ENCODE measurements at places on chromosomes 7 and 10.

DNA sequence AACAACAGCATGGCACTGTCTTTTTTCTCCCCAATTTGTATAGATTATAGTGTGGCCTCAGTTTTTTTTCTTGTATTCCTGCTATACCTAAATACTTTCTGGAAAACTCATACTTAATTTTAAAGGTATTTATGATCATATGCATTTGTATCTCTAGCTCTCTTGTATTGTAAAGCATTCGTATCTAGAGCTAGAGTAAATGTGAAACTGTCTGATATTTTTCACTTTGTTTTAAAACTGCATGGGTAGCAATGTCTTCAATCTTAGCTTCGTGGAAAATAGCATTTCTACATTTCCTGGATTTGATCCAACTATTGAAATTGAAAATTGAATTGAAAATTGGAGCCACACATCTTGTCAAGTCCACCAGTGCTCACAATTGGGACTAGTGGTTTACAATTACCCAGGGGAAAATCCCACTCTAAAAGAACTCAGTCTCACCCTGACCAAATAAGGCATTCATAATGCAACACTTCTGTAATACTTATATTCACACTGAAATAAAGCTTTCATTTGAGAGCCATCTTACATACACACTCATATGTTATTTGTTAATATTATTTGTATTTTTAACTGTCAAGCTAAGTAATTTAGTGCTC is 51.3 kb upstream of the KLF6 start:
- no peak for DNase-seq

- peak; percentile 15 for DNase-seq
These were observed 147.1 kb upstream of the LYZL1 start for GRCh38 chr10:29141761-29142160.

DNA sequence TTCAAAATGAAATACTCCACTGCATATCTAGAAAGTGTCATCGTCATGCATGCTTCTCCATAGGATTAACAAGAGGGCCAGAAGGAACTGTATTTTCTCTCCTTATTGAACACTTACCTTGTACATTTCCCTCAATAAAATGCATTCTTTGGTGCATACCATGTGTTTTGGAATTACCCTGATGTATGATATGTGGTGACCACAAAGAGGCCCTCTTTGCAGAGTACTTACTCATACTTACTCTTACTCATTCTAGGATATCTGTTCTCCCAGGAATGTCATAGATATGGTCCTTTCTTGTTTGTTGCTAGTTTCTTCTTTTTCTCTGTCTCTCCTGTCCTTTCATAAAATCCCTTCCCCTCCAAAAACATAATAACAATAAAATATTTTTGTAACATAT is 1087.1 kb upstream of the POT1 start:
- no peak for DNase-seq

GRCh38 chr7:92723943-92724342 is 112.4 kb downstream of the CDK6 start:
- no peak for DNase-seq

DNA sequence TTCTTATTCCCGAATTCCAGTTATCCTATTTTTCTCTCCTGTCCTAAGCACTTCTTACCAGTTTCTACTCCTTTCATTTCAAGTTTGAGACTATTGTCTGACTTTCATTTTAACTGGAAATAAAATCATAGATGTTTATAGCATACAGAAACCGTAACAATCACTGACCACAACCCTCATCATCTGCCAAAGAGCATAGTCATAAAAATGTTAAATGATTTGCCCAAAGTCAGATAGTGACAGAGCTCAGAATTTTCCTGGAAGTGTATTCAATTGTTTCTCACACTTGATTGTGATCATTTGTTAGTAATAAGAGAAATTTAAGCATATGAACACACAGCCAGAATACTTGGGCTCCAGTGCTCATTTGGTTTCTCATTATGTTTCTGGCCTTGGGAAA is 250.5 kb upstream of the PCDH15 start:
- DNase-seq: no peak

DNA sequence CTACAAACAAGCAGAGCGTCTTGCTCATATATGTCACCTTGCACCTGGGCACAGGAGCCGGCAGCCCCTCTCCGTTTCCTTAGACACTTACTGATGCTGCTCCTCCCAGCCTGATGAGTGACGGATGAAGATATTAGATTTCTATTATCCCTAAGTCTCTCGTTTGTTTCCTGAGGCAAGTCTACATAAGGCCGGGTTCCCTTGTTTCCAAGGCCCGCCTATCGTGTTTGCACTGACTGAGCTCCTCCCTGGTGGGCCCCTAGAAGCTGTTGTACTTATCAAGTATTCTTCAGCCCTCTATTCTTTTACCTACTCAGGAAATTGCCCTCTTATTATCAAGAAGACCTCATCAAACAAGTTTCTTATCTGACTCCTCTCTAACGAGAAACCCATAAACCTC is 18.5 kb downstream of the SH3PXD2A start:
- DNase-seq: no peak

- DNase-seq: no peak
These were observed 11.1 kb downstream of the MSRB2 start for GRCh38 chr10:23106331-23107072.

DNA sequence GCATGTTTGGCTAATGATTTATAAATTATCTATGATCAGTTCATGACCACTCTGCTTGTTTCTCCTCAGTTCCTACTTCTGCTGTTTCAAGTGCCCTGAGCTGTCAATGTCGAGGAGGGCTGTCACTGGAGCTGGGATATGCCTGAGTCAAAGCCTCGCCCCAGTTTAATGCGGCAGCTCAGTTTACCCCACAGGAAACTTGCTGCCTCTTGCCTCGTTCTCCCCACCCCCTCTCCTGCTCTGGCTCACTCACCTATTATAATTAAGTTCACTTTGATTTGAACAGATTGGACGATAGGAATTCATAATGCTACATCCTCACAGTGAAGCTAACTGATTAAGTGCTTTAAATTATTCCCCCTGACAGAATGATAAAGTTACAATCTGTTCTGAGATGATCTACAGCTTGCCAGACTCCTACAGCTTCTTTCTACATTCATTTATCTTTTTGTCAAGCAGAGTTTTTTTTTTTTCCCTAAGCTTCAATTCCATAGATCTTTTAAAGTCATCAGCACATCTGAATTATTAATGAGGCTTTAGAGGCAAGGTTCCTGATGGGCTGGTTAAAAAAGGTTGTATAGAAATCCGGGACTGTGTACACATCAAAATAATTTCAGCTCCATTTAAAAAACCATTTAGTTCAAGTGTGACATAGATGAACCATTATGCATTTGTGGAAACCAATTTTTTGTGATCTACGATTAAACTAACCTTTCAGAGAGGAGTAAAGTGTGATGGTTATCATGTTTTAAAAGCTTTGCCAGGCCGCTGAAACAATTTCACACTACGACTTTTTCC is 758.3 kb downstream of the KCNMA1 start:
- no peak for DNase-seq

DNA sequence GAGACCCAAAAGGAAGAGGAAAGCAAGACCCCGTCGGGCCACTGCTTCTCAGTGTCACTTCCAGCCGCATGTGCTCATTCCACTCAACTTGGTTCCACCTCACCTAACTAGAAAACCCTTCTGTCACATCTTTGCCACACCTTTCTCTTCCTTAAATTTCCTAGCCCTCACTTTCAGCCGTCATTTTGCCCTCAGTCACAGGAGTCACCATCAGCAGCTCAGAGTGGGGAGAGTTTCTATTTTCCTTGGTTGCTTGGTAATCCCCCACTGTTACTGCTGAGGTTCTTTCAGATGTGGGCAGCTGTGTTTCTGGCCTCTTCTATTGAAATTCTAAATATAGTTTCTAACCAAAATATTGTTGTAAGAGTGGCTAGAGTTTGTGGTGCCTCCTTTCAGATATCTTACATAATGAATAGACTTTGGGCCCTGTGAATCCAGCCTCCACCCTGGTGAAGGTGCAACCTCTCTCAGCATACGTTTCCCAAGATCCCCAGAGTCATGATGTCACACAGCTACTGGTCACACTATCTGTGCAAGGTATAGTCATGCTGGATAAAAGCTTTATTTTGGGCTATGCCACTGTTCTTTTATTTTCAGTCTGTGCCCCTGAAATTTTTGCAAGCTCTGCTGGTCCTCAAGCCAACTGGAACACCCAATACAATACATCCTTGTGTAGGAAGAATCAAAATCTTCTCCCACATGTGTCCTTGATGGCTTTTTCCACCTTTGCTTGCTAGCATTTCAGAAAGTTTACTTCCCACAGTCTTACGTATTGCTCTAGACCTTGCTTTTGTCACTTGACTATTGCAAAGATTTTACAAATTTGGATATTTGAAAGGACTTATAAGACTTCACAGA is 9.2 kb downstream of the AGBL3 start:
- DNase-seq: no peak

- DNase-seq: no peak
These were observed 19.3 kb downstream of the VKORC1L1 start for GRCh38 chr7:65892161-65892560.

GRCh38 chr7:95304990-95305389 is 19.3 kb downstream of the PON1 start:
- DNase-seq: no peak

DNA sequence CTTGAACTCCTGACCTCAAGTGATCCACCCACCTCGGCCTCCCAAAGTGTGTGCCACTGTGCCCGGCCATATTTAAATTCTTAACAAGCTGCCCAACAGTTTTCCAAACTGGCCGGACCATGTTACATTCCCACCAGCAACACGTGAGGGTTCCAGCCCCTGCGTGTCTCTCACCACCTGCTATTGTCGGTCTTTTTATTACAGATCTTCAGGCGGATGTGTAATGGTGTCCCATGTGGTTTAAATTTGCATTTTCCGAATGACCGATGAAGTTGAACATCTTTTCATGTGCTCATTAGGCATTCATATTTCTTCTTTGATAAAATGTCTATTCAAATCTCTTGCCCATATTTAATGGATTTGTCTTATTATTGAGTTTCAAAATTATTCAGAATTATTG is 11.5 kb downstream of the ELFN1 start:
- DNase-seq: no peak

DNA sequence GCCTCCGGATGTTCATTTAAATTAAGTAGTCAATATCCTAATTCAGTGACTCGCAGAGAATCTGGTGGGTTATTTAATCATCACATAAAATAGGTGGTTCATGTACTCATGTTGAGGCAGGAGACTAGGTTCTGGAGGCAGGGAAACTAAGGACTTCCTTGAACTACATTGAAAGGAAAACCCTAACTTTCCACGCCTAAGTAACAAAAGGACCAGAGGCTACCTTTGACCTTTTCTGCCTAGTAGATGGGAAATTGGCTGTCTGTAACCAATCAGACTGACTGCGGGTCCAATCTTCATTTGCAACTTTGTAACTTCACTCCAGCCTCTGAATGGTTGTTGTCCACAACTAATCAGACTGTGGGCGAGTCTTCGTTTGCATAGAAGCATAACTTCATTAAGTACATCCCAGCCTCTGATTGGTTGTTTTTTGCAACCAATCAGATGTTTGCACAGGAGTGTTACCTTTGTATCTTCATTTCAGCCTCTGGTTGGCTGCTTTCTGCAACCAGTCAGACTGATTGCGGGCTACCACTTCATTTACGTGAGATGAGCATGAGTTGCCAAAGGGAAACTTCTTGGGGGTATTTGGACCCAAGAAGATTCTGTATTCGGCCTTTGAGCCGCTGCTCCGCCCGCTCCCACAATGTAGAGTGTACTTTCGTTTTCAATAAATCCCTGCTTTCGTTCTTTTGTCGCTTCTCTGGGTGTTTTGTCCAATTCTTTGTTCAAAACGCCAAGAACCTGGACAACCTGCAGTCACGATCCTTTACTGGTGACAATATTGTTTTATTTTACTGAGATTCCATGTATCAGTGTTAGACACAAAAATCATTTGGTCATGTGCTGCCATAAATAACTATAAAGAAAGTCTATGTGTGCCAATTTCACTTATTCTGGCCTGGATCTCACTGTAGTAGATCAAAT is 1.7 kb upstream of the ST7 start:
- DNase-seq: no peak

- DNase-seq: no peak
These were observed 62.7 kb upstream of the CREB5 start for GRCh38 chr7:28349637-28350036.

DNA sequence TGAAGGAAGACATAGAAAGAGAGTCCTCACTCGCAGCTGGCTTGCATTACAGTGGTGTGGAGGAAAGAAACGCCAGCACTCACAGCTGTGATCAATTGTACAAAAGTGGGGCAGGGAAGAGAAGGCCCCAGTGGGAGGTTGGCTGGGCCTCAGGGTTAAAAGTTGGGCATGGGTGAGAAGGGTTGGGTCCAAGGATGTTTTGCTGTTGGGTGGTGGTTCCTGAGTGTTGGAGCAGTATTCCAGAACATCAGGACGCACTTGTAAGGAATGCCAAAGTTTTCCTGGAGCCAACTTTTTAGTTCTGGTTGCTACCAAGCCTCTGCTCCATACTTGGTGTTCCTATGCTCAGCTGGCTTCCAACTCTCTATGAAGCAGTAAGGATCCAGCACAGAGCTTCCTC is 55.4 kb upstream of the MKRN1 start:
- DNase-seq: no peak

Measured in AG08396 (cell line).